ENCODE measurements at places on chromosomes 4 and X.

DNA sequence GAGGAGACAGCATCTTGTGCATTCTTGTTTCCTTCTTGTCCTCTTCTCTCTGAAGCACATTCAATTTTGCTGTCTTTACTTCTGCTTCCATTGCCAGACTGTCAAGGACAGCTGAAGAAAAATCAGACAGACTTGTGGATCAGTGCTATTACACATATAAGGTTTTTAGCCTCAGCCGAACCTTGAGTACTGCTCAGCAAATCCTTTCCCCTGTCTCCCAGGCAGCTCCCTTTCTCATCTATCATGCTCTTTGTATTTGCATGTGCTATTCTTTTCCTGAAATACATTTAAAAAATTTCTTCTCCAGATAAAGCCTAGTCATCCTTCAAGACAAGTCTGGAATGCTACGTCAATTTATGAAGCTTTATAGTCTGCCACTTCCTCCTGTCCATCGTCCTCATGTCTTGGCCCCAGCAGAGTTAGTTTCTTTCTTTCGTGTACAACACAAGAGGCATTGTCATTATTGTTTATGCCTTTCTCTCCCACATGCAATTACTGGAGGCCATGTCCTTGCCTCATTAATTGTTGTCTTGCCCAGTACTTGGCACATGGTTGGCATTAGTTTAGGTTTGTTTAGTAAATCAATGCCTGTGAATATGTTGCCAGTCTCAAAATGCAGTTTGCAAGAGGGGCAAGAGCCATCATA, 45.1 kb downstream of the ADGRL3 start:
- no peak for DNase-seq

- DNase-seq: peak; percentile 97
Observed at GRCh38 chr4:7539659-7540058, 104.9 kb upstream of the PSAPL1 start.

GRCh38 chr4:184361443-184361842, 112.9 kb downstream of the IRF2 start:
- DNase-seq: no peak

GRCh38 chr4:122762520-122762919, 30.0 kb downstream of the BBS12 start:
- DNase-seq: no peak

- DNase-seq: no peak
Observed at GRCh38 chr4:8911316-8912088, 39.9 kb upstream of the HMX1 start.

- DNase-seq: no peak
Observed at GRCh38 chr4:76430519-76431388, 4.3 kb upstream of the SHROOM3 start.

- no peak for DNase-seq
Observed at GRCh38 chrX:17521871-17522693, 147.1 kb downstream of the NHS start.

GRCh38 chrX:136577552-136577951, 45.5 kb downstream of the VGLL1 start:
- no peak for DNase-seq

- no peak for DNase-seq
Observed at GRCh38 chr4:7154351-7154981, 37.9 kb upstream of the SORCS2 start.
